Progenitor cell of endocrine pancreas (in vitro differentiated cells): ENCODE measurements at places on chromosomes 1 and 21. TPM values are rescaled to one million over a fixed set of nuclear protein-coding genes. Genes with fewer than 3 reads are reported as not detected.

GPR52 gene
- 0.89 and 0.93 TPM in 2 replicates for total RNA-seq

ARHGAP29 gene
- 12.4 and 15.2 TPM in 2 replicates for total RNA-seq

HJV gene
- total RNA-seq: not detected in 2 replicates

PDPN gene
- total RNA-seq: 9.5 and 13.9 TPM in 2 replicates

MYBPH gene
- total RNA-seq: not detected in 2 replicates

PIK3C2B gene
- total RNA-seq: 62.2 and 62.7 TPM in 2 replicates

CLCA4 gene
- not detected in 2 replicates for total RNA-seq

MATN1 gene
- total RNA-seq: 0.11 and 0.14 TPM in 2 replicates

KCNA3 gene
- 0.72 and 0.75 TPM in 2 replicates for total RNA-seq
